GM12891 (cell line): ENCODE measurements at places on chromosomes 1 and 21.

GRCh38 chr1:232795497-232796053 is 9.6 kb upstream of the MAP10 start:
- no peak for DNase-seq

- DNase-seq: no peak
These were observed 170.0 kb downstream of the FCRL5 start for GRCh38 chr1:157382351-157382750.

- no peak for DNase-seq
These were observed 28.9 kb upstream of the DEPDC1 start for GRCh38 chr1:68525781-68526180.

- DNase-seq: no peak
These were observed 5.0 kb downstream of the TRIM62 start for GRCh38 chr1:33176887-33177286.

DNA sequence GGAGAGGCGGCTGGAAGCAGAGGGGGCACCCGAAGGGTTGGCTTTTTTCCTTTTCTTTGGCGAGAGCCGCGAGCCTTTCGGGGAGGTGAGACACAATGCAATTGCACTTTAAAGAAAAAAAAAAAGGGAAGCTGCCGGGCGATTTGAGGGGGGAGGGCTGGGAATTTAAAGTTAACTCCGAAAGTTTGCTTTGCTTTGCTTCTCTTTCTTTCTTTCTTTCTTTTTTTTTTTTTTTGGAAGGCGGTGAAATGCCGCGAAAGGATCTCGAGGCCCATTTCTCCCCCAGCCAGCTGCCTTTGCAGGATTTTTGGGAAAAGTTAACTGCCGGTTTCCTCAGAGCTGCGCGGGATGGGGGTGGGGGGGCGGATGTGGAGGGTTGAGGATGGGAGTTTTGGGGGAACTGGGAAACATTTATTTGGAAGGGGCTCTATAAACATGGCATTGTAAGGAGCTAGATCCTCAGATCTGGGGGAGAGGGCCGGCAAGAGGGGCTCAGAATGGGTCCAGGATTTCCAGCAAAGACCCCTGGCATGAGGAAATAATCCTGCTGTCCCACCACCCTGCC is 997 bp downstream of the ZNF362 start:
- DNase-seq: no peak

DNA sequence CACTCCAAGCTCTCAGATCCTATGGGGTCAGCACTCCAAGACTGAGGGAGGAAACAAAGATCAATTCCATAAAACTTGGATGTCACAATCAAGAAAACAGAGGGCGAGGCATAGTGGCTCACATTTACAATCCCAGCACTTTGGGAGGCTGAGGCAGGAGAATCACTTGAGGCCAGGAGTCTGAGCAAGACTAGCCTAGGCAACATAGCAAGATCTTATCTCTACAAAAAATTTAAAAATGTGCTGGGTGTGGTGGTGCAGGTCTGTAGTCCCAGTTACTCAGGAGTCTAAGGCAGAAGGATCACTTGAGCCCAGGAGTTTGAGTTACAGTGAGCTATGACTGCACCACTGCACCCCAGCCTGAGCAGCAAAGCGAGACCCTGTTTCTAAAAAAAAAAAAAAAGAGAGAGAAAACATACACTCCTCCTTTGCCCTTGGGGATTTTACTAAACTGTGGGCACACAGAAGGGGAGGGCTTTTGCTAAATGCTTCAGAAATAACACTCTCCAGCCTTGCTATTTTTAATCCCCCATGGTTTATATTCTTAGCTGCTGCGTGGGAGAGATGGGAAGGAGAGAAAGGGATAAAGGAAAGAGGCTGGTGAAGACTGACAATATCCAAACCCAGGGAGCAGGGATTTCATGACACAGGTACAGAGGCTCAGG is 18.1 kb downstream of the ARHGEF2 start:
- no peak for DNase-seq

- no peak for DNase-seq
These were observed 270.7 kb upstream of the C1orf174 start for GRCh38 chr1:4170548-4171340.

- DNase-seq: no peak
These were observed 25.7 kb upstream of the PKN2 start for GRCh38 chr1:88658419-88658818.

- DNase-seq: no peak
These were observed 93.7 kb downstream of the NTMT2 start for GRCh38 chr1:170239445-170239844.

- no peak for DNase-seq
These were observed 28.6 kb downstream of the EBNA1BP2 start for GRCh38 chr1:43143441-43143888.

GRCh38 chr1:111943066-111943465 is 46.4 kb downstream of the KCND3 start:
- no peak for DNase-seq

DNA sequence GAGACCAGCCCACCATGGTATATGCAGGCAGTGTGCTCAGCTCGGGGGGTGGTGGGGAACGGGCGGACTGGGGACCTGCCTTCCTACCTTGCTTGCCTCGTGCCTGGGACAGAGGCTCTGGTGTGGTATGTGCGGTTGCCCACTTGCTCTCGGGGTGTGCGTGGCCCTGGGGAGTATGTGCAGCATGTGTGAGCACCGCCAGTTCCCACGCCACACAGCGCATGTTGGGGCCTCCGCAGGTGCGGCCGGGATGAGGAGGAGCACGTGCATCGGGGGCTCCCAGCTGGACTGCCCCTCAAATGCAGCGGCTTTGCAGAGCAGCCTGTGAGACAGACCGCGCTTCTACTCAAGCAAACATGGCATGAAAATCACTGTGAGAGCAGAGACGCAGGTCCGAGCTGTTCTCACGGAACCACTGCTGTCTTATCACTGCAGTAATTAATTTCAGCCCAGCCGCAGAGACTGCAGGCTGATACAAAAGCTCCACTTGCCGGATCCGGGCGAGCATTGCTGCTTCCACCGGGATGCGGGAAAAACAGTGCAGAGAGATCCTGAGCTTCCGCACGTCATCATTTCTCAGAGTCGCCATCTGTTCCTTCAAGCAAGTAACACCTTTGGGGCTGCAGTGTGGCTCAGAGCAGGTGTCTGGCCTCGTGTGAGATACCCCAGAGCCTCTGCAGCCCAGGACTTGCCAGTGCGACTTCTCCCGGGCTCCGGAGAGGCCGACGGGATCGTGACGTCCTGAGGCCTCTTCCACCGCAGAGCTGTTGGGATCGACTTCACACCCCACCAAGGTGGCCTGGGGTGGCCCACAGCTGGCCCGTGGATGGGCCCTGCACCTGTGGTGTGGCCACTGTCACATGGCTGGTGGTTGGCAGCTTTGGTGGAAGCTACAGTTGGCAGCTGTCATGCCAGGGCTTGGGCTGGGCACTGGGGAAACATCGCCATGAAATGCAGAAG is 92.6 kb upstream of the ACTRT2 start:
- no peak for DNase-seq
